NT2/D1 (cell line): ENCODE measurements at places on chromosomes 13 and 19.
A peak's percentile ranks its signal among the peaks of the same experiment; 100 is the strongest.

- no peak for DNase-seq
Observed at GRCh38 chr13:40024204-40024966, 368.9 kb downstream of the COG6 start.

GRCh38 chr13:20416223-20416745 is 109.4 kb downstream of the CRYL1 start:
- no peak for DNase-seq

DNA sequence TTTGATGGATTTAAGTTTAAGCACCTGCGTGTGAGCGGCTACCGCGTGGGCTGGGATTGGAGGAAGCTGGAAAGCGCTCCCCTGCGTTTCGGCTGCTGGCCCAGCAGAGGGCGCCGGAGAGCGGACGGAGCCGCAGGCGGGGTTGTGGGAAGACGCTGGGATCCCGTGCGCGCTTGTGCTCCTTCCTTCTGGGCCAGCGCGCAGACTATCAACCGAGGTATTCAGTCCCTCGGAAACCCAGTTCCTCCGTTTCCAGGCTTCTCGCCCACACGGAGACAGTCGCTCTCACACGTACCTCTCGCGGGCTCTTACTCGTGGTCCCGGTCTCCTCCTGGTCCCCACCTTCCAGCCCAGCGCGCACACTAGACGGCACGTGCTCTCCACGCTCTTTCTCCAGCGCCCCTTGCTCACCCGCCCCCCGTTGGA is 28.8 kb downstream of the EPN1 start:
- peak; percentile 39 for DNase-seq

DNA sequence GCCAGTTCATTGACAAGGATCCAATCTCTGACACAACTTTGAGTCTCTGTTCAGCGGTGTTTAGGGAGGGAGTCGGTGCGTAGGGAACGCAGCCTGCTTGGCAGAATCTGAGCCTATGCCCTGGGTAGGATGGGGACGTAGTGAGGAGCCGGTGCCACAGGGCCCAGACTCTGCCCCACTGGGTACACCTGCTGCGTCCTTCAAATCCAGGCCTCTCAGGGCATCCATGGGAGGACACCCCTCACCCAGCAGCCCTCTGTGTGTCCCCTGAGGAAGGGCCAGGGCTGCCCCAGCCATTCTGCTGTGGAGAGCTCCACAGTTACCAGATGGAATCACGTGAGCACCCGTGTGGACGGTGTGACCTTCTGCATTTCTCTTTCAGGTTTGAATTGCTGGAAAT is 133.2 kb upstream of the MCF2L start:
- DNase-seq, result no peak

- DNase-seq, result no peak
Observed at GRCh38 chr13:23856008-23856750, 33.0 kb downstream of the MIPEP start.

DNA sequence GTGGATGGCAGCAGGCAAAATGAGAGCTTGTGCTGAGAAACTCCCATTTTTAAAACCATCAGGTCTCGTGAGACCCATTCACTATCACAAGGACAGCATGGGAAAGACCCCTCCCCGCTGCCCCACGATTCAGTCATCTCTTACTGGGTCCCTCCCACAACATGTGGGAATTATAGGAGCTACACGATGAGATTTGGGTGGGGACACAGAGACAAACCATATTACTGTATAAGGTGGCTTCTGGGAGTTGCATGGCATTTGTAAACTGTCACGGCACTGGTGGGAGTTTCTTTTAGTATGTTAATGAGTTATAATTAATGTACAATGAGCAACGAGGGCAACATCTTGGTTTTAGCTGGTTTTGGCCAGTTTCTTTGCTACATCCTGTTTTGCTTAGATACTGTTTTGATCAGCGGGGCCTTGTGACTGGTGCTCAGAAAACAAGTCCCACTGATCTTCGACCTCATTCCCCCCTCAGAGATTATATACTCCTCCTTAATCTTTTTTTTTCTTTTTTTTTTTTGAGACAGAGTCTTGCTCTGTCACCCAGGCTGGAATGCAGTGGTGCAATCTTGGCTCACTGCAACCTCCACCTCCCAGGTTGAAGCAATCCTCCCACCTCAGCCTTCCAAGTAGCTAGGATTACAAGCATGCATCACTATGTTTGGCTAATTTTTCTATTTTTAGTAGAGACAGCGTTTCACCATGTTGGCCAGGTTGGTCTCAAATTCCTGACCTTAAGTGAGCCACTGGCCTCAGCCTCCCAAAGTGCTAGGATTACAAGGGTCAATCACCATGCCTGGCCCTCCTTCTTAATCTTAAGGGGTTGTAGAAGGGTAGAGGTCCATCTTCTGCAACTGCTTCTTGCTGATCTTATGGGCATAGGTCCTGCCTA is 21.3 kb upstream of the ZNF599 start:
- no peak for DNase-seq

DNA sequence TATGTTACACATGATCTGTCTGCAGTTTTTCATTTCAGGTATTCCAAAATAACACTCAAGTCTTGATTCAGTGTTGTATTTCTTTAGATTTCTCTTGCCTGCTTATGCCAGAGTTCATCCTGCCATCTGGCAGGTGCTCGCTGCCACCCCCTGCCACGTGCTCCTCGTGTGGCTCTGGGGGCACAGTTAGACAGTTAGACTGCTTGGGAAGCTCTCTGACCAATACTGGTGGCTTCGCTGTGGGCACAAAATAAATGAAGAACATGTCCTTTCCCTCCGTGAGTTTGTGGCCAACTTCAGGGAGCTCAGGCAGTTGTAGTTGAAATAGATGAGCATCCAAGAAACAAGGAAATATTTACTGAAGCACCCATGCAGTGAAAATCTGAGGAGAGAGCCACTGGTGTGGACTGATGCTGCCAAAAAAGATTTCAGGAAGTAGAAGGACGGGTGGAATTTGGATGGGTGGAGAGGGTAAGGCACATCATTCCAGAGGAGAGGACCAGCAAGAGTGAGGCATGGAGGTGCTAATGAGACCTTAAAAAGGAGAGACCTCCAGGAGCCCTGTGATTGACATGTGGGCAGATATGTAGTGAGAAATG is 37.5 kb upstream of the GPR183 start:
- no peak for DNase-seq

GRCh38 chr13:27792393-27793218 is at the start of gene GSX1:
Gene GSX1, plus strand, starts transcription at chr13:27792483. Its CDS starts 208 bp downstream, at chr13:27792691.
- DNase-seq, result peak; percentile 60

DNA sequence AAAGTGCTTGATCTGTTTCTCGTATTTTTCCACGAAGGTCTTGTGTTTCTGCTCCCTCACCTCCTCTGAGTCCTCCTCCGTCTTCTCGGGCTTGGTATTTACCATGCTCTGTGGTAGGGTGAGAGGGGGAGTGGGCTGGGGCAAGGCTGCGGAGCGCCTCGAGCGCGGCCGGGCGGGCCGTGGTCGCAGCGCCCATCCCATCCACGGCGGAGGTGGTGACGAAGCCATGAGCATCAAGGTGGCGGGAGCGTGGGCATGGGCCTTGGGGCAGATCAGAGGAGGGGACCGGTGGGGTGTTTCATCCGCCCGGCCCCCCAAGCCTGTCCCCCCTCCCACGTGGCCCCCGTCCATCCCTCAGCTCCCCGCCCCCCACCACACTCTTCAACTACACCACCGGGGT is 7.9 kb downstream of the CDC37 start:
- no peak for DNase-seq

- DNase-seq, result no peak
Observed at GRCh38 chr19:46613525-46613924, 11.4 kb downstream of the PTGIR start.

- DNase-seq, result no peak
Observed at GRCh38 chr13:84954636-84955035, 844.6 kb downstream of the SLITRK6 start.

DNA sequence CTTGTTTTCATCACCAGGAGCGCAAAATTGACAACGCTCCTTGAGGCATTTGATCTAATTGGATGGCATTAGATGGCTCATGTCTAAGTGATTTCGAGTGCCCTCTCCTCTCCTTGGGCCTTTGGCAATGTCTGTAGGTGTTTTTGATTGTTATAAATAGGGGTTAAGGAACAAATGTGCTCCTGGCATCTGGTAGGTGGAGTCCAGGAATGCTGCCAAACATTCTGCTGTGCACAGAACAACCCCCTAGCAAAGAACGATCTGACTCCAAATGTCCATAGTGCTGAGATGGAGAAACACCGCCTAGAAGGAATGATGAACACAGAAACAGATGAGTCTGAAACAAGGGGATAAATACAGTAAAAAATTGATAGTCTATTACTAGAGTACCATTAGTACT is 68.0 kb upstream of the C1QTNF9B start:
- DNase-seq, result no peak

GRCh38 chr13:110628477-110628793 is 13.1 kb downstream of the NAXD start:
- no peak for DNase-seq

- DNase-seq, result no peak
Observed at GRCh38 chr13:77492982-77493381, 42.5 kb upstream of the SCEL start.
